ENCODE measurements at places on chromosomes 2 and 18.

DNA sequence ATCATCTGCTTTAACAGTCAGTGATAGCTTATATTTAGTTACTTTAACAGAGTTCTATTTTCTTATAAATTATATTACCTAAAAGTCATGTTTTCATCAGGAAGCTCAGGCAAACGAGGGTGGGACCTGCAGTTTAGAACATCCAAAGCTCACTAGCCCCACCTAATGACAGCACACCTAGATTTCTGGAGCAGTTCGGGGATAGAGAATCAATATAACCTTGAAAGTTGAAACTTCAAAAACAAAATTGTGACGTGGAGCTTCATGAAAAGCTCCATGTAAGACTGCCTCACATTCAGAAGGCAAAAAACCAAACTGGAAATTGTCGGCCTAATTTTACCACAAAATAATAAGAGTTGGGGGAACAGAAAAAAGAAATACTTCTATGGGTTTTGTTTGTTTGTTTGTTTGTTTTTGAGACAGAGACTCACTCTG, 185.9 kb upstream of the CCDC150 start:
- DNase-seq = peak; percentile 63

- peak; percentile 45 for DNase-seq
Measured at GRCh38 chr2:20224716-20225293, at the start of gene SDC1. SDC1 (minus strand) TSS chr2:20225130; CDS start chr2:20224867, 263 bp downstream.

DNA sequence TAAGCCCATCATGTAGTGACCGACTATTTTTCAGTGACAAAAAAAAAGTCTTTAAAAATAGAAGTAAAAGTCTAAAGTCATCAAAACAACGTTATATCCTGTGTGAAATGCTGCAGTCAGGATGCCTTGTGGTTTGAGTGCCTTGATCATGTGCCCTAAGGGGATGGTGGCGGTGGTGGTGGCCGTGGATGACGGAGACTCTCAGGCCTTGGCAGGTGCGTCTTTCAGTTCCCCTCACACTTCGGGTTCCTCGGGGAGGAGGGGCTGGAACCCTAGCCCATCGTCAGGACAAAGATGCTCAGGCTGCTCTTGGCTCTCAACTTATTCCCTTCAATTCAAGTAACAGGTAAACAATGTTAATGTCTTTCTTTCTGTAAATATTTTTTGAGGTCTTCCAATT, at the start of gene CD28:
CD28 (plus strand) TSS at position 237 of the 400 bp plus-strand sequence; CDS start at position 295, 58 bp downstream.
- DNase-seq = no peak

- peak; percentile 5 for DNase-seq
Measured at GRCh38 chr2:88658881-88659537, 31.7 kb upstream of the EIF2AK3 start.
